Glomerular endothelial cell (primary cell): ENCODE measurements at places on chromosomes 2 and 18. TPM values are rescaled to one million over a fixed set of nuclear protein-coding genes. Genes with fewer than 3 reads are reported as not detected.

The SIGLEC15 gene
- total RNA-seq = 2.5 and 10.5 TPM in 2 replicates

The RAB17 gene
- 0.39 and 1.5 TPM in 2 replicates for total RNA-seq

The PAX8 gene
- total RNA-seq = 21.9 and 30.2 TPM in 2 replicates

The SSB gene
- 84.8 and 92.9 TPM in 2 replicates for total RNA-seq

The CHPF gene
- 37.0 and 53.7 TPM in 2 replicates for total RNA-seq

The IL1B gene
- total RNA-seq = 8.9 and 10.6 TPM in 2 replicates

The CABLES1 gene
- total RNA-seq = 51.2 and 69.3 TPM in 2 replicates

The CREG2 gene
- total RNA-seq = 17.7 and 31.7 TPM in 2 replicates

The MEP1B gene
- total RNA-seq = not detected in 2 replicates

The ALPI gene
- total RNA-seq = not detected in 2 replicates

The CHST9 gene
- 0.05 TPM in 1 of 2 replicates, not detected in the other for total RNA-seq

The HOXD12 gene
- total RNA-seq = not detected in 2 replicates

The ANKRD44 gene
- 8.4 and 11.6 TPM in 2 replicates for total RNA-seq

The DNAH6 gene
- total RNA-seq = 0.05 TPM in 1 of 2 replicates, not detected in the other

The NEDD4L gene
- total RNA-seq = 36.4 and 63.9 TPM in 2 replicates

The LYG1 gene
- total RNA-seq = 1.2 TPM in 1 of 2 replicates, not detected in the other

The DUSP2 gene
- total RNA-seq = 0.10 and 0.18 TPM in 2 replicates

The SKA1 gene
- 1.7 and 9.8 TPM in 2 replicates for total RNA-seq

The ICA1L gene
- 1.9 and 3.6 TPM in 2 replicates for total RNA-seq

The CYP1B1 gene
- total RNA-seq = 6.4 and 11.9 TPM in 2 replicates

The GAREM2 gene
- total RNA-seq = 3.4 and 4.6 TPM in 2 replicates

The DNAJC5G gene
- total RNA-seq = 0.47 TPM in 1 of 2 replicates, not detected in the other

The PLCD4 gene
- 0.05 and 0.93 TPM in 2 replicates for total RNA-seq

The HYCC2 gene
- 6.2 and 11.0 TPM in 2 replicates for total RNA-seq

The NLRC4 gene
- not detected in 2 replicates for total RNA-seq

The CACNB4 gene
- 0.10 and 0.82 TPM in 2 replicates for total RNA-seq

The TRAF3IP1 gene
- 8.8 and 8.9 TPM in 2 replicates for total RNA-seq

The ESPNL gene
- 0.44 and 0.53 TPM in 2 replicates for total RNA-seq

The KIAA2012 gene
- not detected in 2 replicates for total RNA-seq

The STK17B gene
- total RNA-seq = 4.1 and 9.2 TPM in 2 replicates

The FBXO15 gene
- total RNA-seq = 0.10 and 0.23 TPM in 2 replicates

The AFF3 gene
- total RNA-seq = 4.6 and 5.8 TPM in 2 replicates

The GRP gene
- not detected in 2 replicates for total RNA-seq

The TLX2 gene
- total RNA-seq = not detected in 2 replicates

The FLACC1 gene
- 0.15 and 0.23 TPM in 2 replicates for total RNA-seq

The ABHD1 gene
- not detected in 2 replicates for total RNA-seq

The SMYD1 gene
- total RNA-seq = not detected in 2 replicates

The DRC1 gene
- total RNA-seq = not detected in 2 replicates

The RNF152 gene
- total RNA-seq = 26.7 and 59.6 TPM in 2 replicates

The AMER3 gene
- total RNA-seq = not detected in 2 replicates
